Gastroesophageal sphincter (tissue), 4 donors: ENCODE measurements at places on chromosomes 5 and 9.

GRCh38 chr5:14355391-14355790 lies 212.2 kb downstream of the TRIO start:
- ATAC-seq, result no peak
- H3K36me3 ChIP-seq, result no peaks in the 10 kb centered on the region
- H3K4me3 ChIP-seq, result no peak overlapping the region
- H3K27ac ChIP-seq, result no peak overlapping the region

GRCh38 chr9:127549751-127550150 lies 62.3 kb upstream of the STXBP1 start:
- H3K36me3 ChIP-seq, result peaks cover 5% of the 10 kb centered on the region
- no peak overlapping the region for H3K27ac ChIP-seq
- no peak for ATAC-seq
- H3K4me1 ChIP-seq, result peaks cover 76% of the 10 kb centered on the region
- H3K27me3 ChIP-seq, result no peaks in the 10 kb centered on the region
- H3K4me3 ChIP-seq, result no peak overlapping the region

GRCh38 chr5:63959177-63959982 lies 2.9 kb downstream of the HTR1A start:
- no peak overlapping the region for H3K27ac ChIP-seq
- ATAC-seq, result no peak
- peaks cover 52% of the 10 kb centered on the region for H3K27me3 ChIP-seq
- no peaks in the 10 kb centered on the region for H3K36me3 ChIP-seq
- H3K4me3 ChIP-seq, result no peak overlapping the region

DNA sequence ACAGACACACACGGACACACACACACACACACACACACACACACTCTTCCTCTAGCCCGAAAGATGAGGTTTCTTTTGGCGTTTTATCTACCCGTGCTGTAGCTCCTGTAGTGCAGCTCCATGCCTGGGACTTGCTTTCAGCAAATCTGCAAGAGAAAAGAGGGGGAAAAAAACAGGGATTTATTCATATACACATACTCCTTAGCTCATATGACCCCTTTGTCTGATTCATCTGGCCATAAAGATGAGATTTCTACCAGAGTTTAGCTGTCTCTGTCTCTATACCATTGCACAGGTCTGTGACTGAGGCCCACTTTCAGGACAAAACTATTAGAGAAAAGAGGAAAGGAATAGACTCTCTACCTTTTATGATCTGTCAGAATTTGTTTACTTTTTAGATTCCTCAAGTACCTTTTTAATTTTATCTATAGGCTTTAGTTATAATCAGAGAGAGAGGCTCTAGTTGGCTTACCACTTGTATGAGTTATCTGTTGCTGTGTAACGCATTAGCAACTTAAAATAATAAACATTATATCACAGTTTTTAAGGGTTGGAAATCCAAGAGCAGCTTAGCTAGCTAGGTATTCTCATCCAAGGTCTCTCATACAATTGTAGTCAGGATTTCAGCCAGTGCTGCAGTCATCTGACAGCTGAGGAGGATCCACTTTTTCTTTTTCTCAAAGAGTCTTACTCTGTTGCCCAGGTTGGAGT lies 14.7 kb downstream of the SNX2 start:
- no peaks in the 10 kb centered on the region for H3K27me3 ChIP-seq
- H3K4me1 ChIP-seq, result no peaks in the 10 kb centered on the region
- no peak for ATAC-seq
- no peak overlapping the region for H3K4me3 ChIP-seq
- no peak overlapping the region for H3K27ac ChIP-seq

- H3K27ac ChIP-seq, result no peak overlapping the region
- no peak overlapping the region for H3K4me3 ChIP-seq
- no peaks in the 10 kb centered on the region for H3K36me3 ChIP-seq
Observed at GRCh38 chr5:20040901-20041300, 52.9 kb upstream of the CDH18 start.

DNA sequence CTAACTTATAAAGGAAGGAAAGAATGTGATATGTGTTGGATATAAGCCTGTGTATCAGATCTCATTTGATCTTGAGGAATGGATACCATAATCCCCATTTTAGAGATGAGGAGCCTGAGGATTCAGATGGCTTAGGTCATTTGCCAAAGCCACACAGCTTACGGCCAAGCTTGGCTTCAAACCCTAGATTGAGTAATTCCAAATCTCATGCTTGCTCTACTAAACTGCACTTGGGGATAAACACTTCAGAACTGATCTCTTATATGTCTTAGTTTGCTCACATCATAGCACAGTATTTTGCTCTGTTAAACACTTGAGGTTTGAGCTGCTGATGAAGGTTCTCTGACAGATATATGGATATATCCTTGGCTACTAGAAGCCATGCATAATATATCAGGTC lies 504.4 kb downstream of the NTRK2 start:
- no peak for ATAC-seq
- H3K27ac ChIP-seq, result no peak overlapping the region
- peaks cover 7% of the 10 kb centered on the region for H3K27me3 ChIP-seq
- H3K4me1 ChIP-seq, result no peaks in the 10 kb centered on the region

GRCh38 chr5:96537386-96537785 lies 104.3 kb upstream of the PCSK1 start:
- no peak overlapping the region for H3K27ac ChIP-seq
- no peak overlapping the region for H3K4me3 ChIP-seq
- H3K36me3 ChIP-seq, result no peaks in the 10 kb centered on the region
- no peak for ATAC-seq
- no peaks in the 10 kb centered on the region for H3K27me3 ChIP-seq

- no peaks in the 10 kb centered on the region for H3K27me3 ChIP-seq
- H3K4me3 ChIP-seq, result no peak overlapping the region
- peaks cover 9% of the 10 kb centered on the region for H3K4me1 ChIP-seq
- H3K27ac ChIP-seq, result no peak overlapping the region
Observed at GRCh38 chr5:115227281-115227680, 35.4 kb downstream of the PGGT1B start.

DNA sequence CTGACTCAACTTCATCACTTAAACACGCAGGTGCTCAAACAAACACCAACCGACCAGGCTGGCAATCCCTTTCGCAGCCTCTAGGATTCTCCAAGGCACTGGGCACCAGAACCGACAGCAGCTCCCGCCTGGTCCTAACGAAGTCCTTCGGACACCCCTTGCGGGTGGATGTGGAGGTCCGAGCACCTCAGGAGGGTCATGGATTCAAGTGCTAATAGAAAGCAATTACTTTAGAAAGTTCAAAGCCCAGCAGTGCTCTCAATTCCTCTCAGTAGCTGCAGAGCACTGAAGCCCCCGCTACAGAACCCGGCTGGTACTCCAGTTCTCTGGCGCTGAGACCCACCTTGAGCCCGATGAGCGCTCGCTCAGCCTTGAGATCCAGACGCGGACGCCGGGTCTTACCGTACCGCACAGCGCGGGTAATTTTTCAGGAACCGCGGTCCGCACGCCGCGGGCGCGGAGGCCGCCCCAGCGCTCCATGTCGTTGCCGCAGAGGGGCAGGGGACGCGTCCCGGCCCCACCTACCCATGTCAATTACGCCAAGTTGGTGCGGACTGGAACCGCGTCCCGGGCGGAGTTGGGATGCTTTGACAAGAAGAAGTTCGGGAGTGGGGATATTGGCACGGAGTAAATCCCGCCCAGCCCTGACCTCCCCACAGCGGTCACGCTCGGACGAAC lies 638 bp downstream of the MARCHF3 start:
- peaks cover 21% of the 10 kb centered on the region for H3K27me3 ChIP-seq
- peak; percentile 1 for ATAC-seq
- peak overlapping the region; percentile 36 for H3K27ac ChIP-seq
- no peaks in the 10 kb centered on the region for H3K36me3 ChIP-seq
- H3K4me1 ChIP-seq, result no peaks in the 10 kb centered on the region

- no peaks in the 10 kb centered on the region for H3K27me3 ChIP-seq
- H3K4me3 ChIP-seq, result no peak overlapping the region
- H3K27ac ChIP-seq, result no peak overlapping the region
- no peaks in the 10 kb centered on the region for H3K4me1 ChIP-seq
- H3K36me3 ChIP-seq, result no peaks in the 10 kb centered on the region
Observed at GRCh38 chr5:168163966-168164365, 127.5 kb upstream of the WWC1 start.

DNA sequence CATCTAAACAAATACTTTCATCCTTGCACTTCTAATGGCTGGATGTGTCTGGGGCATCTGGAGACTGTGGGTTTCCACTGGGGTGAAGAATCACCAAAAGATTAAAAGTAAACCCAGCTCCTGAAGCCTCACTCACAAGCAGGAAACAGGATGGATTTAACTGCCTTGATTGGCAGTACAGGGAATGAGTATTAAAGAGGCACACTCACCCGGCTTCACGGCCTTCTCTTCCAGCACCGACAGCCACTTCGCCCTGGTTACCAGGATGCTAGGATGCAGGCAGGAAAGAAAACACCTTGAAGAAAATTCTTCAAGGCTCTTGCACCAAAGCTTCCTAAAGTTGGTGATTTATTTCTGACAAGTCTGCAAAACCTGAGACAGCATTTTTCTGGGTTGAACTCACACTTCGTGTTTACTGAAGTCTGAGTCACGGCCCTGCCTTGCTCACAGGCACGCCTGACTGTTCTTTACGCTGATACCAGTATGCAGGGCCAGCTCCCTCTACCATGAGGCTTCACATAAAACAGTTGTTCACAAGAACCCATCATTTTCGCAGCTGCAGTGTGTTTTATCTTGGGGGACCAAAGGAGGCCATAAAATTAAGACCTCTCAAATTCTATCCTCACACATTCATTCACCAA lies 56.5 kb upstream of the ZNF354A start:
- no peak overlapping the region for H3K27ac ChIP-seq
- ATAC-seq, result no peak
- H3K4me1 ChIP-seq, result no peaks in the 10 kb centered on the region
- H3K27me3 ChIP-seq, result peaks cover 9% of the 10 kb centered on the region
- H3K36me3 ChIP-seq, result no peaks in the 10 kb centered on the region
- H3K4me3 ChIP-seq, result no peak overlapping the region

GRCh38 chr5:136689552-136689951 lies 324.2 kb upstream of the TRPC7 start:
- H3K4me3 ChIP-seq, result no peak overlapping the region
- no peaks in the 10 kb centered on the region for H3K27me3 ChIP-seq
- H3K4me1 ChIP-seq, result no peaks in the 10 kb centered on the region

GRCh38 chr9:98808875-98809274 lies 1.4 kb downstream of the GALNT12 start:
- H3K4me3 ChIP-seq, result no peak overlapping the region
- no peaks in the 10 kb centered on the region for H3K27me3 ChIP-seq
- H3K36me3 ChIP-seq, result no peaks in the 10 kb centered on the region
- no peak for ATAC-seq
- peak overlapping the region; percentile 84 for H3K27ac ChIP-seq
